ENCODE measurements at places on chromosomes 3 and 15. TPM values are rescaled to one million over a fixed set of nuclear protein-coding genes. Genes with fewer than 3 reads are reported as not detected.

PLA2G4E gene
- 0.14 TPM for total RNA-seq

CCR8 gene
- not detected for total RNA-seq

SERPINI2 gene
- total RNA-seq = not detected

ARGFX gene
- not detected for total RNA-seq

SLC2A2 gene
- total RNA-seq = not detected

ZNF860 gene
- 3.8 TPM for total RNA-seq

CDAN1 gene
- 9.2 TPM for total RNA-seq

ADAMTS9 gene
- 0.34 TPM for total RNA-seq

SLC12A1 gene
- not detected for total RNA-seq

C3orf38 gene
- total RNA-seq = 27.0 TPM

All from nasal cavity respiratory epithelium epithelial cell of viscerocranial mucosa (primary cell).